SJSA1 (cell line): ENCODE measurements at places on chromosomes 1 and 21. TPM values are rescaled to one million over a fixed set of nuclear protein-coding genes. Genes with fewer than 3 reads are reported as not detected.

Gene AKR7A3
- 0.21 and 0.53 TPM in 2 replicates for total RNA-seq

Gene AMY1C
- not detected in 2 replicates for total RNA-seq

Gene IVL
- total RNA-seq = not detected in 2 replicates

Gene RAD54L
- 10.3 and 10.4 TPM in 2 replicates for total RNA-seq

Gene AMY2A
- not detected in 2 replicates for total RNA-seq

Gene BRINP3
- not detected in 2 replicates for total RNA-seq

Gene NDUFS5
- 540 and 1,133 TPM in 2 replicates for total RNA-seq

Gene CHIA
- total RNA-seq = not detected in 2 replicates

Gene PHC2
- 88.1 and 92.8 TPM in 2 replicates for total RNA-seq

Gene S100A16
- 38.8 and 39.8 TPM in 2 replicates for total RNA-seq

Gene TGFB2
- 3.4 and 7.4 TPM in 2 replicates for total RNA-seq

Gene RPTN
- total RNA-seq = not detected in 2 replicates

Gene ATP6V1G3
- not detected in 2 replicates for total RNA-seq

DNA sequence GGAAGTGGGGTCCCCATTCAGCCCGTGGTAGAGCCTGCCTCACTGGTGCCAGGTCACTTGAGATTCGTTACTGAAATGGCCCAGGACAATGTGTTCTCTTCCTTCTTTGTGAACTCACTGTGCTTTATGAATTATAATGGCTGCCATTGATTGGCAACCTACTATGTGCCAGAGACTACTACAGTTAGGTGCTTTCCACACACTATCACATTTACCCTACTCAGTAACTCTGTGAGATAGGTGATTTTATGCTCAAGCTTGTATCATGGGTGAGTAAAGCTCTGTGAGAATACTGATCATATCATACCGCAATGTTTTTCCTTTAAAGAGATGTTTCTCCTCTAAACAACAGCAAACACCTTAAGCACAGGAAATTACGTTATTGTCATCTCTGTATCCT is 225.9 kb downstream of the SMYD3 start:
- H3K4me1 ChIP-seq = no peaks in the 10 kb centered on the region
- no peaks in the 10 kb centered on the region for H3K36me3 ChIP-seq
- no peak for DNase-seq
- H3K4me3 ChIP-seq = no peak overlapping the region
- H3K27me3 ChIP-seq = no peaks in the 10 kb centered on the region
- no peak overlapping the region for H3K27ac ChIP-seq

- no peaks in the 10 kb centered on the region for H3K36me3 ChIP-seq
- peak overlapping the region; percentile 97 for H3K27ac ChIP-seq
- DNase-seq = no peak
- H3K4me1 ChIP-seq = peaks cover 41% of the 10 kb centered on the region
Observed at GRCh38 chr21:33977017-33977720, 61.6 kb upstream of the ATP5PO start.

GRCh38 chr1:183870351-183871077 is 65.6 kb downstream of the RGL1 start:
- no peak for DNase-seq
- H3K27ac ChIP-seq = peak overlapping the region; percentile 77
- no peaks in the 10 kb centered on the region for H3K36me3 ChIP-seq
- H3K27me3 ChIP-seq = no peaks in the 10 kb centered on the region
- no peak overlapping the region for H3K4me3 ChIP-seq
- H3K4me1 ChIP-seq = peaks cover 34% of the 10 kb centered on the region

DNA sequence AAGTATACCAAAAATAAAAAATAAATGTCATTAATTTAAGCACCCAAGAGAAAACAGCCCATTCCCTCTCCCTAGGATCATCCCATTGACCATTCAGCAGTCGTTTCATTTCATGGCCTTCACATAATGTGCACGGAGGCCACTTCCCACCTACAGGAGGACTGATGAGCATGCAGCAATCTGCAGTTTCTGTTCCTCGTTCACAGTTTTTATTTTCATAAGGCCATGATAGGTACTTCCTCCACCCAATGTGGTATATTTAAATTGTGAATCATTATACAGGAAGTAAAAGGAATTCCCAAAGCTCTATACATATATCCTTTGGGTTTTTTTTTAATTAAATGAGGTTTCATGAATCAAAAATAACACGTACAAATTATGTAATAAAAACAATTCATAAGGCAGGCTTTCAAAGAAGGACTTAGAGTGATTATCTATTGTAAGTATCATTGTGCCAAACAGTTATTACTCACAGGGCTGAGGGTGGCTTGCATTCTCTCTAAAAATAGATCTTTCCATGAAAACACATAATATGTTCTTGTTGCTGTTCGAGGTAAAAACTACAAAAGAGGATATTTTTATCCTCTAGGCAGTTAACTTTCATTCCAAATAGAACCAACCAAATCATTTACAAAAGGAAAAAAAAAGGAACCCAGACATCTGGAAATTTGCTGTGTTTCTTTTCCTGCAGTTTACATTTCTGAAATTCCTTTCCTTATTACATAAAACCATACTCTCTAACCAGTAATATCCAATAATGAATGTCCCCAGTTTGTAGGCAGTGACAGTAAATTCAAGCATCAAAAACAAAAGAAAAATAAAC is 27.5 kb upstream of the SLC44A3 start:
- H3K4me3 ChIP-seq = no peak overlapping the region
- H3K36me3 ChIP-seq = no peaks in the 10 kb centered on the region
- peak overlapping the region; percentile 70 for H3K27ac ChIP-seq
- DNase-seq = peak; percentile 74
- H3K27me3 ChIP-seq = no peaks in the 10 kb centered on the region
- H3K4me1 ChIP-seq = peaks cover 34% of the 10 kb centered on the region

DNA sequence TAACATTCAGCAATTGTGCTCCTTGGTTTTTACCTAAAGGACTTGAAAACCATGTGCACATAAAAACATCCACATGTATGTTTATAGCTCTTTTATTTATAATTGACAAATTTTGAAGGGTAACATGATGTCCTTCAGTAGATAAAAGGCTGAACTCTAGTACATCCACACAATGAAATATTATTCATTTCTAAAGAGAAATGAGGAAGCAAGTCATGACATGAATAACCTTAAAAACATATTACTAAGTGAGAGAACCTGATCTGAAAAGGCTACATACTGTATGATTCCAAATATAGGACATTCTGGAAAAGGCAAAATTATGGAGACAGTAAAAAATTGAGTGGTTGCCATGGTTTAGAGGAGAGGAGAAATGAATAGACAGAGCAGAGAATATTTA is 50.3 kb downstream of the DRAM2 start:
- H3K36me3 ChIP-seq = no peaks in the 10 kb centered on the region
- H3K27me3 ChIP-seq = 0 out of 2 replicates have a peak, but pooled peaks cover 7% of the 10 kb centered on the region
- no peaks in the 10 kb centered on the region for H3K4me1 ChIP-seq
- H3K4me3 ChIP-seq = no peak overlapping the region
- DNase-seq = no peak

GRCh38 chr1:223083831-223084230 is 59.2 kb downstream of the TLR5 start:
- no peak overlapping the region for H3K27ac ChIP-seq
- no peak overlapping the region for H3K4me3 ChIP-seq
- DNase-seq = no peak
- H3K4me1 ChIP-seq = 0 out of 2 replicates have a peak, but pooled peaks cover 4% of the 10 kb centered on the region
- no peaks in the 10 kb centered on the region for H3K36me3 ChIP-seq

DNA sequence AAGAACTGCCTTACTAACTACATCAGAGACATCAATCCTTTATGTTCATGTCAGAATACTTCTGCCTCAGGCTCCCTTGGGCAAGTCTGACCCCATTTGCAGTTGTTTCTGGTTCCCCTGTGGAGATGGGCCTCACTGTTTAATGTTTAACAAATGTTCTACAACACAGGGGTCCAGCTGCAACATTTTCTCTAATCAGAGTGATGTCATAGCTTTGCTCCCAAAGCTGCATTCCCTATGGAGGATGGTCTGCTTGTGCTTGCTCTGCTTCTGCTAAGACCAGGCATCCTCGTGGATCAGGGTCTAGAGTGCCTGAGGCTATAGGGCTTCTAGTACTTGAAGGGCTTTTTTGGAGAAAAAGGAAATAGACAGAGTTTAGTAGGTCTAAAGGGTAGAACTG is 1071.2 kb downstream of the TTLL7 start:
- H3K36me3 ChIP-seq = no peaks in the 10 kb centered on the region
- no peak overlapping the region for H3K4me3 ChIP-seq
- no peaks in the 10 kb centered on the region for H3K27me3 ChIP-seq
- DNase-seq = no peak

- peak overlapping the region; percentile 21; the same call in 1 of the 2 replicates for H3K27ac ChIP-seq
- no peaks in the 10 kb centered on the region for H3K27me3 ChIP-seq
- no peak overlapping the region for H3K4me3 ChIP-seq
Observed at GRCh38 chr1:99727575-99728185, 38.8 kb downstream of the FRRS1 start.

DNA sequence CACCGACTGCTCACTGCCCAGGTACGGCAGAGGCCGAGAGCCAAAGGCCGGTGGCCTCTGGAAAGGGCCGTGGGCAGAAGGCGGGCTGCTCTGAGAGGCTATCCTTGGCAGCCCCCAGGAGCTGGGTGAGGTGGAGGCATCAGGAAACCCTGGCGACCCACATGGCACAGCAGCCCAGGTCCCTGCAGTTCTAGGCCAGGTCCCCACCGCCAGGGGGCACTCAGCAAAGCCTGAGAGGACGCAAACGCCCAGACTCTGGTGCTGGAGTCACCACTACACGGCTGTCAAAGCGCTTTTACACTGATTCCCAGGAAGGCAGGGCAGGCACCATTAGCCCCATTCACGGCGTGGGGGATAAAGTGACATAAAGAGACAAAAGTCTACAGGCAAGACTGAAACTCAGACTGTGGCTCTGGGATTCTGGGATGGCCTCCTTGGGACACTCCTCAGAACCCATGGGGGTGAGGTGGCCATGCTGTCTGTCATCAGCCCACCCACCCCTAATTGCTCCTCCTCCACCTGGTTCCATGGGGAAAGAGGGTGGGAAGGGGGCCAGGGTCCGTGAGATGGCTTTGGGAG is 4.9 kb downstream of the PLEKHG5 start:
- peaks cover 15% of the 10 kb centered on the region for H3K4me1 ChIP-seq
- H3K27me3 ChIP-seq = no peaks in the 10 kb centered on the region
- H3K4me3 ChIP-seq = no peak overlapping the region
- peak; percentile 88 for DNase-seq

GRCh38 chr1:44332505-44332904 is 22.6 kb downstream of the ERI3 start:
- no peak overlapping the region for H3K4me3 ChIP-seq
- no peaks in the 10 kb centered on the region for H3K27me3 ChIP-seq
- H3K36me3 ChIP-seq = peaks cover 28% of the 10 kb centered on the region
- DNase-seq = no peak
- no peak overlapping the region for H3K27ac ChIP-seq

GRCh38 chr1:3336641-3337630 is 117.5 kb upstream of the ARHGEF16 start:
- no peaks in the 10 kb centered on the region for H3K4me1 ChIP-seq
- no peaks in the 10 kb centered on the region for H3K36me3 ChIP-seq
- no peaks in the 10 kb centered on the region for H3K27me3 ChIP-seq
- H3K4me3 ChIP-seq = no peak overlapping the region
- no peak for DNase-seq

DNA sequence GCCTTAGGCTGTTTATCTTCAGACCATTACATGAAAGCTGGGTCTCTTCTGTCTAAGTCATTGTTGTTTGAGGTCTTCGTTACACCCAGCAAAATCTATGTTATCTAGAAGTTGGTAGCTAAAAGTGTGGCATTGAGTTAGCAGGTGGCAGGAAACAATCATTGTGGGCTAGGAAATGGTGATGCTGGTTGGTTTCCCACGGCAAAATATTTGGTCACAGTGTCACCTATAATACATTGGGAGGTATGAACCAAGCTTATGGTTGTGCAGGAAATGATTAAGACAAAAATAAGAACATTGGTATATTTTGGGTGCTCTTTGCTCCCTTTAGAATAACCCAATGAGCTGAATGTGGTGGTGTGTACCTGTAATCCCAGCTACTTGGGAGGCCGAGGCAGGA is 169.7 kb downstream of the TRIM33 start:
- DNase-seq = no peak
- no peaks in the 10 kb centered on the region for H3K36me3 ChIP-seq
- no peaks in the 10 kb centered on the region; the same call in 1 of the 2 replicates for H3K27me3 ChIP-seq
- H3K27ac ChIP-seq = no peak overlapping the region

- H3K27ac ChIP-seq = no peak overlapping the region
- H3K27me3 ChIP-seq = no peaks in the 10 kb centered on the region
- peaks cover 32% of the 10 kb centered on the region for H3K36me3 ChIP-seq
- H3K4me3 ChIP-seq = no peak overlapping the region
- no peak for DNase-seq
Observed at GRCh38 chr1:208187499-208188041, 56.6 kb downstream of the PLXNA2 start.

- no peaks in the 10 kb centered on the region for H3K36me3 ChIP-seq
- DNase-seq = no peak
- H3K27me3 ChIP-seq = no peaks in the 10 kb centered on the region
- no peak overlapping the region for H3K4me3 ChIP-seq
- H3K4me1 ChIP-seq = no peaks in the 10 kb centered on the region
Observed at GRCh38 chr1:90835661-90836344, 118.7 kb upstream of the BARHL2 start.

DNA sequence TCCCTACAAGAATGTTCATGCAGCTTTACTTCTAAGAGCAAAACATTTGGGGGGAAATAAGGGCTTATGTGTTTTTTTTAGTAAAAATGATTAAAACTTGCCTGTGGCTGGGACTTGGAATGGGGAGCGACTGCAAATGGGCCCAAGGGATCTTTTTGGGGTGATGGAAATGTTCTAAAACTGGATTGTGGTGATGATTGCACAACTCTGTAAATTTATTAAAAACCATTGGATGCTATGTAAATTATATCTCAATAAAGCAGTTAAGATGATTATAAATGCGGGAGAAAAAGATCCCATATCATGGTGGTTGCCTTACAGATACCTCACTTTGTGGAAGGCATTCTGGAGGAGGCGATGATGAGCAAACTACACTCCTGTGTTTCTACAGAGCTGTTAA is 30.2 kb upstream of the STUM start:
- no peak overlapping the region for H3K4me3 ChIP-seq
- 0 out of 2 replicates have a peak, but pooled peaks cover 12% of the 10 kb centered on the region for H3K27me3 ChIP-seq
- no peaks in the 10 kb centered on the region for H3K4me1 ChIP-seq
- no peaks in the 10 kb centered on the region for H3K36me3 ChIP-seq
